ENCODE measurements at places on chromosomes 2 and 18. TPM values are rescaled to one million over a fixed set of nuclear protein-coding genes. Genes with fewer than 3 reads are reported as not detected.

Gene G6PC2
- total RNA-seq, result not detected

DNA sequence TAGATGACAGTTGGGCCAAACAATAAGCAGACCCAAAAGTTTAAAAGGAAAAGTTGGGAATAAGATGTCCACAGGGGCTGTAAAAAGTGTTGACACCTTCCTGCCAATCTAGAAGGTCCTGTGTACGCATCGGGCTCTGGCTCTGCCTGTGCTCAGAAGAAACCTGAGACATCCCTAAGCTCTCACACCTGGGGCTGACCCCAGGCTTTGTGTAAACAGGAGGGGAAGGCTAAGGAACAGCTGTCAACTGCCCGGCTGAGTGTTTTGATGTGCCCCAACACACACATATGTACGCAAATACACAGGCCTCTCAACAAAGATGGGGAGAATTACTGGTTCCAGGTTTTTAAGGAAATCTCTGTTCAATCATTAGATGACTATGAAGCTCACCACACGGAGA, 59.5 kb downstream of the TMEM131 start:
- no peaks in the 10 kb centered on the region for H3K36me3 ChIP-seq
- no peak overlapping the region for H3K27ac ChIP-seq
- no peaks in the 10 kb centered on the region for H3K27me3 ChIP-seq
- peaks cover 52% of the 10 kb centered on the region for H3K4me1 ChIP-seq
- H3K4me3 ChIP-seq, result no peak overlapping the region
- no peak for DNase-seq

DNA sequence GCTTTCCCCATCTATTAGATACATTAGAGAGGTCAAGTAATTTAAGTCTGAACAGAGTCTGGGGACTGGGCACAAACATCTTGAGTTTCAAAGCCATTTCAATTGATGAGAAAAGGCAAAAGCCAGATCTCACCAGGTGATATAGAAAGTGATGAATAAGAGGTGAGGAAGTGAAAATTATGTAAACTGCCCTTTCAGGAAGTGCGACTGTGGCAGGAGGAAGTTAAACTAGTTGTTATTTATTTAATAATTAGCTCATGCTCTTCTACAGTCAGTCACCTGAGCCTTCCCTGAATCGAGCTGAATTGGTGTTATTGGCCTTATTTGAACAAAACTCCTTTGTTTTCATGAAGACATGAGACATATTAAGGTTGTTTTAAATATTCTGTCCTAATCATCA, 115.1 kb downstream of the CDH20 start:
- no peak overlapping the region for H3K4me3 ChIP-seq
- H3K27me3 ChIP-seq, result no peaks in the 10 kb centered on the region
- no peak overlapping the region for H3K27ac ChIP-seq
- H3K36me3 ChIP-seq, result no peaks in the 10 kb centered on the region
- no peak for DNase-seq
- H3K4me1 ChIP-seq, result no peaks in the 10 kb centered on the region

- H3K4me1 ChIP-seq, result no peaks in the 10 kb centered on the region
- DNase-seq, result no peak
- no peaks in the 10 kb centered on the region for H3K36me3 ChIP-seq
- H3K27ac ChIP-seq, result no peak overlapping the region
- H3K4me3 ChIP-seq, result no peak overlapping the region
These were observed 214.7 kb upstream of the LYPD1 start for GRCh38 chr2:132884705-132885104.
